ENCODE measurements at places on chromosomes 1 and 21.

DNA sequence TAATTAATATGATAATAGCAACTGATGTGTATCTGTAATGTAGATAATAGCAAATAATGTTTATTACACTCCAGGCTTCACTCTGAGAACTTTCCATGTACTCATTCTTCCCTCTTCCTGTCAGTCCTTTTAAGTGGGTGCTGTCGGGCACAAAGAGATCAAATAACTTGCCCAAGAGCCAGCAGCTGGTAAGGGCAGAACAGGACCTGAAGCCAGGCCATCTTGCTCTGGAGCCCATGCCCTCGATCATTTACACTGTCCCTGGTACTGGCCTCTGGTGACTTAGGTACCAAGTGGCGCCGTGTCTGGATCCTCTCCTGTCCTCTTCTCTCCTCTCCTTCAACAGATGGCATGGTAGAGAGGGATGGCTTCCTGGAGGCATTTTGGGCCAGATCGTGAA lies 97.2 kb downstream of the VPS13D start:
- no peak for DNase-seq

- DNase-seq, result no peak
Measured at GRCh38 chr1:172373864-172374263, 46.6 kb upstream of the C1orf105 start.

GRCh38 chr1:201251851-201252430 lies 31.4 kb upstream of the PKP1 start:
- no peak for DNase-seq

GRCh38 chr1:80202118-80202517 lies 1195.6 kb upstream of the ADGRL4 start:
- DNase-seq, result no peak

- no peak for DNase-seq
Measured at GRCh38 chr21:16834791-16835190, 678.1 kb upstream of the CXADR start.

DNA sequence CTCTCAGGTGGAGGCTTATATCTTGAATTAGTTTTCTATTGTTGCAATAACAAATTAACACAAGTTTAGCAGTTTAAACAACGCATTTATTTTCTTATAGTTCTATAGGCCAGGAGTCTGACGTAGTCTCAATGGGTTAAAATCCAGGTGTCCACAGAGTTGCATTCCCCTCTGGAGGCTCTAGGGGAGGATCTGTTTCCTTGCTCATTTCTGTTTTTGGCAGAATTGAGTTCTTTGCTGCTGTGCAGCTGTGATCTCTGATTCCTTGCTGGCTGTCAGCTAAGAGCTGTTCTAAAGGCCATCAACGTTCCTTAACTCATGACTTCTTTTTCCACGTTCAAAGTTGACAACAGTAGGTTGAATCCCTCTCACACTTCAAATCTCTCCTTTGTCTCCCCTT lies 31.8 kb downstream of the S100A10 start:
- no peak for DNase-seq

GRCh38 chr1:77473690-77474089 lies 191.9 kb downstream of the AK5 start:
- DNase-seq, result no peak

- DNase-seq, result no peak
Measured at GRCh38 chr1:24364975-24365678, 46.0 kb downstream of the GRHL3 start.

GRCh38 chr1:232868793-232869491 lies 63.7 kb downstream of the MAP10 start:
- peak; percentile 30 for DNase-seq

GRCh38 chr1:237749122-237749521 lies 141.6 kb downstream of the ZP4 start:
- DNase-seq, result no peak

- no peak for DNase-seq
Measured at GRCh38 chr1:44576456-44577150, 97.7 kb downstream of the TMEM53 start.

DNA sequence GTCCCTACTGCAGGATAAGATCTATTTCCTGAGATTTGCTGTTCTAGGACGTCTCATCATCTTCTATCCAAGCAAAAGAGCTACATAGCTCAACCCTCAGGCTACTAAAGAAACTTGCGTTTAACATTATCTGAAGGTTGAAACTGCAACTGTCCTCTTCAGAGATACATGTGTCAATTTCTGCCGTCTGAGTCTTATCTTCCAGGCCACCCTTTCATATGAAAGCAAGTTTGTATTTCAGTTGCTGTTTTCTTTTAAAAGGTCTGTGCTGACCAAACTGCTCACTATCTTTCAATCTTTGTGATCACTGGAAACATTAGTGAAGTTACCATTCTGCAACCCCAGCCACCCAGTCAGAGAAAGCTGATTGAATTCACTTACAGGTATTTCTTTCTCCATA lies 108.6 kb upstream of the RAB3GAP2 start:
- DNase-seq, result no peak

- no peak for DNase-seq
Measured at GRCh38 chr1:1020000-1020404, at the start of gene AGRN. Gene AGRN, plus strand, starts transcription at chr1:1020120. Its CDS starts 53 bp downstream, at chr1:1020173.

DNA sequence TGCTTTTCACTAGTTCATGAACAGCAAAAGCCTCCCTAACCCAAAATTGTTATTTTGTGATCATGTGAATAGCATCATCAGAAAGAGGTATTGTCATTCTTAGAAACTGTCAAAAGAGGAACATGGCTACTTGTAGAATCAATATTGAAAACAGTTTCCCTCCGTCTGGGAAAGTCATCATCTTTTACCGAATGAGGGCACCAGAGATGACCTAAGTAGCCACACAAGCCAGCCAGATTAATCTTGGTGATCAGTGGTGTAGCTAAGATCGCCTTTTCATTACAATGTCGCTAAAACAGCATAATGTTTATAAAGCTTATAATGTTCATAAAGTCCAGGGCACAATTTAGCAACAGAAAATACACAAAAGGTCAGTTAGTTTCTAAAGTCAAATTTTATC lies 136.1 kb downstream of the SIPA1L2 start:
- DNase-seq, result no peak

GRCh38 chr1:10694274-10694632 lies 102.2 kb downstream of the CASZ1 start:
- no peak for DNase-seq

DNA sequence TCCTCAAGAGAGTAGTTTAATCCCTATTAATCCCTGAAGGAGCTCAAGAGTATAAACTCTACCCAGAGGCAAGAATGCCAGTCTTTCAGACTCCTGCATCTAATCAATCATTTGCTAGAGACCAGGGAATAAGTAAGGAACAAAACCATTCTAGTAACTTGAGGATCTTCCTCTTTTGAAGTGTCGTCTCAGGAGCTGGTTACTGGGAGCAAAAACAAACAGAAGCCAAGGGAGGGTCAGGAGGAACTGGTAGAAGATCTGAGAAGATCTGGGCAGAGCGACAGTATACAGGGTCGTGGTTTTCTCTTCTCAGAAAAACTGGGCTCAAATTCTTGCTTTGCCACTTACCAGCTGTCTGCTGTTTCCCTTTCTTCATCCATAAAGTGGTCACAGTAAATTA lies 69.3 kb downstream of the RPS6KA1 start:
- no peak for DNase-seq

- DNase-seq, result no peak
Measured at GRCh38 chr1:69702085-69702484, 134.4 kb downstream of the LRRC7 start.

DNA sequence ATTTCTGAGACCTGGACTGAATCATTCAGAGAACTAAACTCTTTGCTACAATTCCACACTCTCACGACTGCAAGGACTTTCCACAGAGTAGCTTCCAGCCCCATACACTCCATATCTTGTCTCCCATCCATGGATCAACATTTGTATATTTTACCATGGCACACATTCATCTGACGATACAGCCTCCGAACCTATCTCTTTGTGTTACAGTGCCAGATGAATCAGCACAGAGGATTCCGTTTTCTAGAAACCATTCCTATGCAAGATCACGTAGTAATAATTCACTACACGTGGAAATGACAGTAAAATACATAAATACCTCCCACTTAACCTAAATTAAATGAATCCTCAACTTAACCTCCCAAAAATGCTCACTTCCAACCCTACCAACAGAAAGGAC lies 110.0 kb upstream of the PRDX6 start:
- DNase-seq, result no peak

Measured in left hindlimb (tissue), 1 donor.